DMS53 (cell line): ENCODE measurements at places on chromosomes 3 and 15.

GRCh38 chr15:100222349-100222715 lies 119.4 kb downstream of the ADAMTS17 start:
- no peak for DNase-seq

DNA sequence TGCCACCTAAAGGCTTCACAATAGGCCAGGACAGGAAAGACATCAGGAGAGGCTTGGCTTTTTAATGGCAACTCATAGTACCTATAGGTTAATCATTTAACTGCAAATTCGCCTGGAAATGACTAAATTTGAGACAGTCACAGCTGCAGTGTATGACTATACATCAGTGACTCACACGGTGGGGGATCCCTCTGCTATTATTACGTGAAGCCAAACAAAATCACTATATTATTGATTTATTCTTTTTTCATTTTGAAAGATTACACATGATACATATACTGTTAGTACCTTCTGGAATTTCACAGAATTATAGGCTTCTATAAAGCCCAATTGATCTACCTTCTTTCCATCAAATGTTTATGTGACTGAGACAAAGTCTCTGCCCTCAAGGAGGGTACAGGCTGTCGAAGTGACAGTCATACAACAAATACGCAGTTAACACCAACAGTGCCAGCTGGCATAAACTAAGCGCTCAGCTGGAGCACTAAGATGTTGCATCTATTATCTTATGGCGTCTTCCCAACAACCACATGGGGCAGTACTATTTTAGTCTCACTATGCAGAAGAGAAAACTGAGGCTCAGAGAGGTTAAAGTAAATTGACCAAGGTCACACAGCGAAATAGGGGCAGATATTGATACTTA lies 82.0 kb upstream of the LMOD3 start:
- DNase-seq: peak; percentile 64

GRCh38 chr3:143928056-143928455 lies 43.6 kb upstream of the DIPK2A start:
- DNase-seq: no peak

GRCh38 chr15:101600035-101600434 lies 52.1 kb downstream of the TM2D3 start:
- DNase-seq: peak; percentile 19

DNA sequence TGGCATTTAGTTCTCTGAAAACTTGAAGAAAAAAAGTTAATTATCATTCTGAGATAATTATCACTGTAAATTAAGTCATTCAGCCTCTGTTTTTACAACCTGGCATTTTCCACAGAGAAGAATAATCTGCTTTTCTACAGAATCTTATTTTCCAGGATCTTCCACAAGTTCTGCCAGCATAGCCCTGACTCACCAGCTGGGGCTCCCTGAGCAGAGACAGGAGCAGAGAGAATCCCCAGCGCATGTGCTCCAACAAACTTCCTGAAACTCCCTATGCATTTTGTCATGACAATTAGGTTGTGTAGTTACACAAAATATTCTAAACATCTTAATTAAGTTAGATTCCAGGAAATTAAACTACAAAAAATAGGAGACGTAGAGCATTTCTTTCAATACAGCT lies 32.1 kb upstream of the TMEM207 start:
- DNase-seq: no peak
